Stimulated activated CD8-positive, alpha-beta memory T cell treated with anti-CD3 and anti-CD28 coated beads, Interleukin-7, amount 100 ng/mL, for 1 hour (primary cell): ENCODE measurements at places on chromosomes 6 and 20.

- no peak for DNase-seq
These were observed 18.2 kb downstream of the STMND1 start for GRCh38 chr6:17120019-17120418.

DNA sequence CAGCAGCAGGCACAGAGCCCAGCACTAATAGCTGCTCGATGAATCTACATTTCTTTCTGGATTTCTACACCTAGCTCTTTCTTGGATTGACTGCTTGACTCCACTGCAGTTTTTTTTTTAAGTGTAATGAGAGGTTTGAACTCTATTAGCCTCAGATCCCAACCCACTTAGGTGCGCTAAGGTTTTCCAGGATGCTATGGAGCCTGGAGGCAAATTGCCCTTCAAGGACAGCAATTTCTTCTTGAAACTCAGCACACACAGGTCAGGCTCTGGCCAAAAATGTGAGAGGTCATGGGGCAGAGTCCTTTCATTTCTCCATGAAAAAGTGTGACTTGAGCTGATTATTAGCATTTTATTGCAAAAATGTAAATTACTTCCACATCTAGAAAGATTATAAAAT is 52.3 kb upstream of the TIAM2 start:
- no peak for DNase-seq

DNA sequence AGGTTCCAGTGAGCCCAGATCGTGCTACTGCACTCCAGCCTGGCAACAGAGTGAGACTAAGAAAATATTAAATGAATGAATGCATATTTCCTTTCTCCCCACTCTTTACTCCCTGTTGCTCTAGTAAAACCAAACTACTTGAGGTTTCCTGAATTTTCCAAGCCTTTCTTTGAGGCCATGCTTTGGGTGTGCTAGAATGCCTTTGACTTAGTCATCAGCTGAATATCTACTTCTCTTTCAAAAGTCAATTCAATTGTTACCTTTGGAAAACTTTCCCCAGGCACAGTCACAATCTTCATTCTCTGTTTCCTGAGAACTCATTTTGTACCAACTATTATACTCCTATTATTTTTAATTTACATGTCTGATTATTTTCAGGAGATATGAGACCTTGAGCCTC is 27.5 kb upstream of the CEP85L start:
- DNase-seq, result no peak

DNA sequence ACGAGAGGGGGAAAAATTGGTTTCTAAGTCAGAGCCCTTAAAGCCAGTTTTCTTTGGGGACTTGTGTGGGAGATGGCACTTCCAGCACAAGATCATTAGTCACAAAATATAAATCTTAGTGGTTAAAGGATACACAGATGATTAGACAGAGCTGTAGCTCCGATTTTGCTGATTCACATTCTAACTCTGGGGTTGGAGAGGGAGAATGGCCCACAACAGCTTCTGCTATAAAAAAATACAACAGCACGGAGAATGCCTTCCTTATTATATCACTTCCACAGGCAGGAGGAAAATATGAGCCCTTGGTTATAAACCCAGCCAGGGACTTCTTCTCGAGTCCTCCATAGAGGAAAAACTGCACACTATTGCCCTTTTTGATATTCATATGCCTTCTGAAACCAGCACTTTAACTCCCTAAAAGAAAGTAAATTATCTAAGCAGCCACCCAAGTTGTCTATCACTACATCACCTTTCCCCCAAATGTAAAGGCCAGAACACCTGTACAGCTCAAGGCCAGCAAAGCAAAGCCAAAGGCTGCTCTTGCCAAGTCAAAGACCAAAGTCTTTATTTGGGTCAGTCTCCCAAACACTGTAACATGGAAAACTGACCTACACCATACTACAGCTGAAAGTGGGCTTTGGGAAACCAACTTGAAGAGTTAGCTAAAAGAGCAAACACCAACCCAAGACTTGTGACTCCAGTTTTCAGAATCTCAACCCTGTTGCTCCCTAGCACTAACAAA is 10.4 kb downstream of the MRPL14 start:
- no peak for DNase-seq

DNA sequence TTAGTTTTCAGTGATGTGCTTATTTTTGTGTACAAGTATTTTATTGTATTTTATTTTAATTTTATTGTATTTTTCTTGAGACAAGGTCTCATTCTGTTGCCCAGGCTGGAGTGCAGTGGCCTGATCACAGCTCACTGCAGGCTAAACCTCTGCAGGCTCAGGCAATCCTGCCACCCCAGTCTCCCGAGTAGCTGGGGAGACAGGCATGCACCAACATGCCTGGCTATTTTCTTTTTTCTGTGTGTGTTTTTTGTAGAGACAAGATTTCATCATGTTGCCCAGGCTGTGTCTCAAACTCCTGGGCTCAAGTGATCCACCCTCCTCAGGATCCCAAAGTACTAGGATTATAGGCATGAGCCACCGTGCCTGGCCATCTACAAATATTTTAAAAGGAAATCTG is 146.3 kb downstream of the MANEA start:
- DNase-seq, result no peak

DNA sequence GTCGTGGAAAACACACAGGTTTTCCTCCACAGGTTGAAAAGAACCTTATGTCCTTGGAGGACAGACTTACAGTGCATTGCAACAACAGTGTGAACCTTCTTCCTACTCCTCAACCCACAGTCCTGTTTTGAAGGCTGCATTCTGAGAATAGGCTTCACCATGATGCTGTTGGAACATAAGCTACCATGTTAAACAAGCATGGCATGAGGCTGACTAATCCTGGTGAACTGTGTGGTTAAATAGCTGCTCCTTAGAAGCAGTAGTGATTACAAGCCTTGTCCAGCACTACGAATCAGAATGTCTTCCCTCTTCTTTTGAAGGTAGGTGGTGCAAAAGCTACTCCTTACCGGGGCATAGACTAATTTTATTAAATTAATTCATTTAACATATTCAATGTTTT is 368.5 kb upstream of the EPHA7 start:
- DNase-seq, result no peak

DNA sequence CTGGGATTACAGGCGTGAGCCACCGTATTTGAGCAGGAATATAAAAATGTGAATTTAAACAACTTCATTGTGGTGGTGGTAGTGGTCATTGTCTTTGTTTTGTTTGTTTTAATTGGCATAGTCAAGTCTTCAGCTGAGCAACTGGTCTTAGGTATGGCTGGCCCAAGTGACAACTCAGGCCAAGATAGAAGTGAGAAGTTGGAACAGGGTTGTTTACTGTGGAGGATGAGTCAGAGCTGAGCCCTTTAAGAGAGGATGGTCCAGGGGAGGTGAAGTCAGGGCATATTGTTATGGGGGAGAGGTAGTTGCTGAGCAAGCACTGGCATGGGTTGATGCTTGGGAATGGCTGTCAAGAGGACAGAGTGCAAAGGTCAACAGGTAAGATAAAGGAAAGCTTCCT is 308.2 kb downstream of the FARS2 start:
- DNase-seq, result no peak

DNA sequence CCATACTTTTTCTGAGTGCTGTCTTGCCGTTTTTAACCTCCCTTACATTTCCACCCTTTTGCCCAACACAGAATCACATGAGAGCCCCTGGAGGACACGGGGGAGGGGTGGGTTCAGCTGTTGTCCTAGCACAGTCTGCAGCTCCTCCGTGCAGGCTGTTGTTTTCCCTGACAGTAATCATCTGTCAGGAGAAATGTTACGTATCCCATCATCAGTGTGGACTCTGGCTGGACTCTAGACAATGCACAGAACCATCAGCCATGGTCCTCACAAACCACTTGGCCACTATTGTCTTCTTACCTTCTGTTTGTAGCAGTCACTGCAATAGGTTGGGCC is 92.1 kb downstream of the RIN2 start:
- no peak for DNase-seq

- no peak for DNase-seq
These were observed 76.9 kb downstream of the GMDS start for GRCh38 chr6:2168480-2168879.

DNA sequence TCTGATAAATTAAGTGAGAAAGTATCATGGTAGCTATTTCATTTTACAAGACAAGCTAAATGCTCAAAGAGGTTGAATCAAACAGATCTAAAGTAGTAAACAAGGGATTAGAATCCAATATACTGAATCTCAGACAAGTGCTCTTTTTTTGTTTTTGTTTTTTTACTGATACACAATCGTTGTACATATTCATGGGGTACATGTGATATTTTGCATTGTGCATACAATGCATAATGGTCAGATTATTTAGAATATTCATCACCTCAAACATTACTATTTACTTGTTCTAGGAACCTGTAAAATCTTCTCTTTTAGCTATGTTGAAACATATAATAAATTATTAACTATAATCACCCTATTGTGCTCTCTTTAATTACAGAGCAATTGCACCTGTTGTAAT is 57.0 kb upstream of the HCRTR2 start:
- no peak for DNase-seq

GRCh38 chr6:136015531-136015930 is 164.0 kb downstream of the PDE7B start:
- DNase-seq, result no peak

- no peak for DNase-seq
These were observed 197.1 kb downstream of the KHDC1L start for GRCh38 chr6:73028124-73028766.

- no peak for DNase-seq
These were observed 85.0 kb downstream of the SULF2 start for GRCh38 chr20:47700327-47700726.

DNA sequence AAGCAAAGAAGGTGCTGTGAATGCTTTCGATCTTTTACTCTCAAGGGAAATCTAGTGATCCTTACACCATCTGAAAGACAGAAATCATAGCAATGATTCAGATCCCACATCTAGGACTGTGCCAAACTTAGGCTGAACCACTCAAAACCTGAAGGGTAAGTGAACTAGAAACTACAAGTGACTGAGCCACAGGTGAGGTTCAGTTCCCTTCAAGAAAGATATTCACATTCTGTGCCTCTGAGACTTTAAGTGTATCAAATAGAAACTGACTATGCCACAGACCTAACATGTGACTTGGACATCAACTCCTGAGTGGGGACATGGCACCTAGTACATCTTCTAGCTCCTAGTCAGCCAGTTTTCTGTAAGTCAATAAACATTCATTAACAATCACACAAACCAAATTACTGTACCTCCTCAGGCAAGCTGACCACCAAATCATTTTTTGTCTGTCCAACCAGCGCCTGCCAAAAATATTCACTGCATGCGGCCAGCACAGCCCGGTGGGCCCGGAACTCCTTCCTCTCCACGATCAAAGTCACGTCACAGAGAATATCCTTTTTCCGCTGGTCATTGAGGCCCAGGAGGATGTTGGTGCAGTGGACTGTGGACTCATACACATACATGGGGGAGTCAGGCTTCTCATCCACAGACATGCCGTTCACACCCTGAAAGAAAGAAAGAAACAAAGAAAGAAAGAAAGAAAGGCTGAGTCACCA is 114.1 kb downstream of the GJA10 start:
- no peak for DNase-seq

DNA sequence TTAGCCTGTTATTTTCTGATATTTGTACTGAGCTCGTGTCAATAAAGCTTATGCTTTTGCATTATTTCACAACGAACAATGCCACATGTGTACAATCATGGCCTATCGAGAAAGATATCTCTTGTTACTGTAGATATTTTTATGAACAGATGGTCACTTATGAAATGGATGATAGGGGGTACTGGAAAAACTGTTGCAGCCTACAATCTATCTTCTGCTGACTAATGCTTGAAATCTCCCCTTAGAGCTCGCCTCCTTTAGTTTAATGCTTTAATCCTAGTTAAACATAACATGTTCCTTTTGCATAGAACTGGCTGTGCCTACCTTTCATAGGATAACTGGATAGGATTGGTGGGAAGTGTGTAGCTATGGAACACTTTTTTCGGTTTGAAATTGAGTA is 296.2 kb downstream of the FARS2 start:
- no peak for DNase-seq

- no peak for DNase-seq
These were observed 316.0 kb downstream of the QKI start for GRCh38 chr6:163730246-163731210.

DNA sequence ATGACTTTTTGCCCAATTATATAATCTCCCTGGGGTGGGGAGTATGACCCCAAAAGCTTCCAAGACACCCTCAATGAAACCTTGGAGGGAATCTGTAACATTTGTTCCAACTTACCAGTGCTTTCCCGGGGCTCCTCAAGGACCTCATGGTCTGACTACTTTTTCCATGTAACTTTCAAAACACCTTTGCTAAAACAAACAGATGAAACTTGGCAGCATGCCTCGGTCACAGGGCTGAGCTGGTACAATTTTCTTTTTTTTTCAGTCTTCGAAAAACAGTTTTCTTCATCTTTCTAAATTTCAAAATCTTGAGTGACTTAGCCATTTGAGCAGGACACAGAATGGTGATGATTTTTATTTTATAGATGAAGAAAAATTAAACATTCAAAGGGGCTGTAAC is 241.2 kb downstream of the BMP7 start:
- no peak for DNase-seq

- no peak for DNase-seq
These were observed 4.5 kb downstream of the IGF2R start for GRCh38 chr6:159973406-159973805.

DNA sequence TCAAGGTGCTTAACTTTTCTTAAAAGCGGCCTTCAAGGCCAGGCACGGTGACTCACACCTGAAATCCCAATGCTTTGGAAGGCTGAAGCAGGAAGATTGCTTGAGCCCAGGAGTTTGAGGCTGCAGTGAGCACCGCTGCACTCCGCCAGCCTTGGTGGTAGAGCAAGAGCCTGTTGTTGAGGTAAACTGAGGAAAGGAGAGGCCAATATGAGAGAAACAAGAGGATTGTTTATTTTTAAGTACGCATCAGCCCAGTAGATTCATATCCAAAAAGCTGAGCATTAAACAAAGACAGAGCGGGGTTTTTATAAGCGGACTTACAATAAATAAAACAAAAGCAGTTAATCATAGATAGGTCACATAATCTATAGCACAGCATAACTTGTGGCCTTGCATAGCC is 15.0 kb upstream of the GMPR start:
- no peak for DNase-seq

GRCh38 chr6:108966855-108967755 is 118.9 kb downstream of the ARMC2 start:
- no peak for DNase-seq

GRCh38 chr20:16485401-16485800 is 87.8 kb downstream of the KIF16B start:
- no peak for DNase-seq

- DNase-seq, result no peak
These were observed 265.6 kb downstream of the CDC5L start for GRCh38 chr6:44653091-44653490.

GRCh38 chr20:50226093-50226974 is 35.7 kb downstream of the CEBPB start:
- no peak for DNase-seq

GRCh38 chr6:41409489-41409888 is 74.1 kb downstream of the NCR2 start:
- DNase-seq, result no peak

- no peak for DNase-seq
These were observed 17.8 kb upstream of the COL19A1 start for GRCh38 chr6:69848552-69848951.

DNA sequence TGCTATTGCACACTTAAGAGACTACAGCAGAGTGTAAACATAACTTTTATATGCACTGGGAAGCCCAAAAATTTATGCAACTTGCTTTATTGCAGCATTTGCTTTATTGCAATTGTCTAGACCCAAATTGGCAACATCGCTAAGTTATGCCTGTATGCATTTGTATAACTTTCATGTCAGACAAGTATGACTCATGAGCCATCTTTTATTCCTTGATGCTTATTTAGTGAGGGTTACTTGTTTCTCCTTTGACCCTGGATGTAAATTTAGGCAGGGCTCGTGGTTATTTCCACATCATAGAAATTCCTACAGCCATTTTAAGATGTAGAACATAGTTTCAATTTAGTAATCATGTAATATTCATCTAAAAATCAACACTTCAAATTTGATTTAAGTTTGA is 130.3 kb upstream of the LY86 start:
- DNase-seq, result no peak
